ENCODE measurements at places on chromosomes 3 and 15.
A peak's percentile ranks its signal among the peaks of the same experiment; 100 is the strongest.

- DNase-seq, result no peak
Observed at GRCh38 chr3:112759210-112759609, 87.5 kb downstream of the CD200R1L start.

DNA sequence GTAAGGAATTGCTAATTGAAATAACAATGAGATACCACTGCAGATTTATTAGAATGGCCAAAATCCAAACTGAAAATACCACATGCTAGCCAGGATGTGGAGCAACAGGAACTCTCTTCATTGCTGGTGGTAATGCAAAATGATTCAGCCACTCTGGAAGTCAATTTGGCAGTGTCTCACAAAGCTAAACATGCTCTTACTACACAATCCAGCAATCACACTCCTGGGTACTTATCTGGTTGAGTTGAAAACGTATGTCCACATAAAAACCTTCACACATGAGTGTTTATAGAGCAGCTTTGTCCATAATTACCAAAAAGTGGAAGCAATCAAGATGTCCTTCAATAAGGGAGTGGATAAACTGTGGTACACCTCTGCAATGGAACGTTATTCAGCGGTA, 113.3 kb downstream of the SMAD6 start:
- DNase-seq, result no peak

- no peak for DNase-seq
Observed at GRCh38 chr3:13167829-13168228, 94.6 kb upstream of the IQSEC1 start.

GRCh38 chr15:55576943-55577342, 11.2 kb downstream of the PYGO1 start:
- DNase-seq, result no peak

- DNase-seq, result peak; percentile 63
Observed at GRCh38 chr15:90143166-90143655, 40.9 kb upstream of the IDH2 start.

DNA sequence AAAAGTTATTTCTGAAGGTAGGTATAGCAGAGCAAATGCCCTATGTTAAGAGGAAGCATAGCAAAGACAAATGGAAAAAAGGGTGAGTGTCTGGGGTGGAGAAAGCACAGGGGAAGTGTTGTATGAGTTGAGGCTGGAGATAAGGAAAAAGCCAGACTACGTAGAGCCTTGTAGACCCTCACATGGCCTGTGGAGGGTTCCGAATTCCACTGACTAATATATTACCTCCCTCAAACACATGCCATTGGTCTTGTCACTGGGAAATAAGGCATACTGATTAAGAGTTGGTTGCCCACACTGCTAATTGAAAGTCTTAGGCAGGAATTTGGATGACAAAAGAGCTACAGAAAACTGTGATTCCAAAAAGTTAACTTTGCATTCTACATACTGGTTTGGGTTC, 65.2 kb downstream of the TRAT1 start:
- no peak for DNase-seq

- DNase-seq, result no peak
Observed at GRCh38 chr3:167066977-167067786, 312.9 kb downstream of the ZBBX start.

DNA sequence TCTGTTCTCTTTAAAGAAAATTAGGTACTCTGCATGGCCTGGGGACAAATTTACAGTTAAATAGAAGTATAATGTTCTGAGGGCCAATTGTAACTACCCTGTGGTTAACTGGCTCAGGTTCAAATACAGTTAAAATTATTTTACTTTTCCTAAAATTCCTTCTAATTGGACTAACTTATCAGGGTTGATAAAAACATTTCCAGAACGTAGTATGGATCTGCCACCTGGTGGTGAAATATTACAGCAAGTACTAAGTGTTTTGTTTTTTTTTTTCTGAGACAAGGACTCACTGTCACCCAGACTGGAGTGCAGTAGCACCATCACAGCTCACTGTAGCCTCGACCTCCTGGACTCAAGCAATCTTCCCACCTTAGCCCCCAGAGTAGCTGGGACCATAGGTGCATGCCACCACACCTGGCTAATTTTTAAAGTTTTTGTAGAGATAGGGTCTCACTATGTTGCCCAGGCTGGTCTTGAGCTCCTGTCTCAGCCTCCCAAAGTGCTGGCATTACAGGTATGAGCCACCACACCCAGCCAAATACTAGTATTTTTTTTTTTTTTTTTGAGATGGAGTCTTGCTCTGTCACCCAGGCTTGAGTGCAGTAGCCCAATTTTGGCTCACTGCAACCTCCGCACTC, 29.2 kb downstream of the NEO1 start:
- DNase-seq, result peak; percentile 1

GRCh38 chr3:149732234-149732633, 20.1 kb downstream of the COMMD2 start:
- no peak for DNase-seq

DNA sequence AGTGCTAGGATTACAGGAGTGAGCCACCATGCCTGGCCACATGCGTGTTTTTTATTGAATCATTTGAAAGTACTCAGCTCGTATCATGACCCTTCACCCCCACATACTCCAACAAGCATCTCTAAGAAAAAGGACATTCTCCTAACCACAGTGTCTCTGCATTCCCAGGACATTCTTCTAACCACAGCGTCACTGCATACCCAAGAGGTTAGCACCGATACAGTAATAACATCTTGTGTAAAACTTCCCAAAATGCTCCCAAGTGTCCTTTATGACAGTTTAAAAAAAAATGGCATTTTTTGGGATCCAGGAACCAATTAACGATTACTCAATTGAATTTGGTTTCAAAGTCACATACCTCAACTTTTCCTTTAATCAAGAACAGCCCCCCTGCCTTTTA, 39.6 kb downstream of the FLNB start:
- no peak for DNase-seq

- no peak for DNase-seq
Observed at GRCh38 chr3:68963891-68964290, 31.5 kb upstream of the TAFA4 start.

DNA sequence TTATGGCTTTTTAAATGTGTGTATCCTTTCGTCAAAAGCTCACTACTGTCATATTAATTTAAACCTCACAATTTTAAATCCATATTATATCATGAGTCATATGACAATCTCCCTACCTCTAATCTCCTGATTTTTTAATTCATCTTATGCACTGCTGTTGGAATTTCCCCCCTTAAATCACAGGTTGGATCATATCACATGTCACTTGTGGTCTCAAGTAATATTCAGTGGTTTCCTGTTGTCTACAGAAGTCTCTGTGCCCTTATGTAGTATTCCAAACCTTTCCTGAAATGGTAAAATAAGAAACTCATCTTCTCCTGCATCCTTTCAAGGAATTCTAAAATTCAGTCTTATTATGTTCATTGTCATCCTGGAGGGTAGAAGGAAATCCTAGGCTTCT, 116.0 kb upstream of the CBLB start:
- no peak for DNase-seq

DNA sequence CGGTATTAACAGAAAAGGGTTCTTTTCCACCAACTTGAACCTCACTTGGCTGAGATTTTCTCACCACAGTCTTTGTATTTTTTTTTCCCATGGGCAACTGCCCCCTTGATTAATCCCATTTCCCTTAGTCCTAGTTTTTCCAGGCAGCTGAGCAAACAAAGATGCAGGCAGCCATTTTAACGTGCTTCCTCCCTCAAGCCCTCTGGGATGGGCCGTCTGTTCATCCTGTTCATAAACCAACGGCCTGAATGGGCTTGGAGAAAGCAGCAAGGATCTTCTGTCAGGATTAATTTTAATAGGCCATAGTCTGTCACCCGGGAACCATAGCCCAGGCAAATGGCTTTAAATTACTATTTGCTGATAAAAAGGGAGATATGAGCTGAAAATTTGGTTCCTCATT, 10.4 kb upstream of the POLR2M start:
- no peak for DNase-seq

DNA sequence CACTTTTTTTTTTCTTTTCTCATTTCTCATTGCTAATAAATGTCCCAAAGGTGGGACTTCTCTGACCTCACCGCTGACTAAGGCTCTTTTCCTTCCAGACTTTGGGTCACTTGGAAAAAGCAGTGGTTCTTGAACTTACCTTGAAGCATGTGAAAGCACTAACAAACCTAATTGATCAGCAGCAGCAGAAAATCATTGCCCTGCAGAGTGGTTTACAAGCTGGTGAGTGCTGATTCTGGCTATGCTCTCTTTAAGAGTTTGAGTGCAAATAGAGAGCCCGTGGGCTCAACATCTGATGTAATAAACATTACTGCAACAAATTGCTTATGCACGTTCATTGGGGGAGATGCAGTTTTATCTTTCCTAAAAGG, 2.0 kb downstream of the BHLHE40 start:
- DNase-seq, result no peak

DNA sequence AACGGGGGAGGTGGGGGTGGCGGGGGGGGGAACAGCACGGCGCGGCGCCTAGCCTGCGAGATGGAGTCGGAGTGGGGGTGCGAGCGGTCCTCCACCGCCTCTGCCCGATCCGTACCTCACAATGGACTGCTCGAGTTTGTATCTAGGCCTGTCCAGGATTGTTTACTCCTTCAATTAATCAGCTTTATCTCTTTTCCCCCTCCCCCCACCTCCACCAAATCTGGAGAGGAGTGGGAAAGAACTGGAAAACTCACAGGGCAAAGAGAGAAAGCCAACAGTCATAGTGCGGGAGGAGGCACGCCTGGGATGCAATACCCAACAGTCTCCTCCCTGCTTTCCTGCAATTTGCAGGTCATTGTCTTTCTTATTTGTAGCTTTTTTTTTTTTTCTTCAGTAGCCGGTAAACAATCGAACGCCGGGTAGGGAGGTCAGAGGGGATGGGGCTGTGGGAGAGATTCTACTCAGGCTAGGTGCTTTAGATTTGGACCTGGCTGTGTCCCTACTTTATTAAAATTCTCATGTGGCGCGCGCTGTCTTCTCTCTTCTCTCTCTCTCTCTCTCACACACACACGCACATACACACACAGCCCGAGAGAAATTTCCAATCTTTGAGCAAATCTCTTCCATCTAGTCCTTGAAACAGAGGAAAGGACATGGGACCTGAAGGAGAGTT, 6.9 kb upstream of the MEIS2 start:
- DNase-seq, result no peak

- no peak for DNase-seq
Observed at GRCh38 chr3:25040748-25041147, 387.3 kb upstream of the RARB start.
